IPS DF 19.7 (cell line): ENCODE measurements at places on chromosomes 3 and 15.

GRCh38 chr3:109117939-109118338, at the start of gene MORC1:
Gene MORC1, minus strand, starts transcription at chr3:109118134. Its CDS starts 75 bp downstream, at chr3:109118059.
- no peak for DNase-seq

DNA sequence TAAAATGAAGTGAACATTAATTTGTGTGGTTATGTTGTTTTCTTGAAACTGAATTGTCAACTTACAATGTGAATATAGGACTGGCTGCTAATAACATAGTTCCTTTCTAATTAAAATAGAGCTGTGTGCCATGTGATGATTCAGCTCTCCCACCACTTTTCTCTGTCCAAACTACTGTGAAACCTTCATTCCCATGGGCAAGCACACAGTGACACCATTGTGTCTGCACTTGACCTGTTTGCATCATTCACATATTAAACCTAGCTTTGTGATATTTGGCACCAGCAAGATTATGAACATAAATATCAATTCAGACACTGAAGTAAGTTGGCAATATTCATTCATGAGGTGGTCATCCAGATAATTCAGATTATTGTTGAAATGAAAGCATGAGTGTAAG, 78.8 kb upstream of the TCF12 start:
- DNase-seq, result no peak

DNA sequence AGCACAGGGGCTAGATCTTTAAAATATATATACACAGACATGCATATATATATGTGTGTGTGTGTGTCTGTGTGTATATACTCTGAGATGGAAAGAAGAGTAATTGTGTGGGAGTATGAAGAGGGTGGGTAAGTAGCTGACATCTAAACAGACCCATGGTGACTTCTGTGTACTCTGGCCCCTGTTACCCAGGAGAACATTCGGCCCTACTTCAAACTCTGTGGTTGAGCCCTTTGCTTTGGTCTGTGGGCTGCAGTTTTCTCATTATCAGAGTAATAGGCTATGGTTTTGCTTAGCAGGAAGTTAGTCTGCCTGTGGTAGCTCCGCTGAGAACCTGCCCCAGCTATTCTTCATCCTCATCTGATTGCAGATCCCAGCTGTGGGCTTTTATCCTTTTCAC, 141.4 kb downstream of the RBPMS2 start:
- DNase-seq, result no peak

- DNase-seq, result no peak
Observed at GRCh38 chr15:87322870-87323269, 933.7 kb downstream of the NTRK3 start.

GRCh38 chr3:118884748-118885206, 149.9 kb downstream of the IGSF11 start:
- DNase-seq, result no peak

GRCh38 chr3:161101609-161102008, 3.5 kb downstream of the B3GALNT1 start:
- no peak for DNase-seq

- no peak for DNase-seq
Observed at GRCh38 chr3:187737006-187737367, 8.3 kb downstream of the BCL6 start.

- no peak for DNase-seq
Observed at GRCh38 chr3:31219131-31219843, 313.4 kb upstream of the STT3B start.
